Calu3 (cell line): ENCODE measurements at places on chromosomes 2 and 18. TPM values are rescaled to one million over a fixed set of nuclear protein-coding genes. Genes with fewer than 3 reads are reported as not detected.

DNA sequence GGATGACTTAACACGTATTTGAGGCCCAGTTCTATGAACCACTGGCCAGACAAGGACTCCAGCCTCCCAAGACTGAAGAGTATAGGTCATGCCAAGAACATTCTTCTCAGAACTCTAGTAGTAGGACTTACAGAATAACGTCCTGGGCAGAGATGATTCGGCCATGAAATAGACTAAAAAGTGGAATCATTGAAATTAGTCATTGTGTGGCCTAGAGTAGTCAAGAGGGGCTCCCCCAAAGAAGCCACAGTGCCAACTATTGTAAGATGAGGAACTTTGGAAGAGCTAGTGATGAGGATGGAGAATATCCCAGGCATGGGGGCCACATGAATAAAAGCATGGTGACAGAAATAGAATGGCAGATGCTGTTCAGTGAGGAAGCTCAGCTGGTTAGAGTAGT is 101.1 kb downstream of the TRIB2 start:
- no peak for DNase-seq
- H3K36me3 ChIP-seq: no peaks in the 10 kb centered on the region
- no peak overlapping the region for H3K4me3 ChIP-seq
- no peak overlapping the region for H3K27ac ChIP-seq
- no peaks in the 10 kb centered on the region for H3K4me1 ChIP-seq

DNA sequence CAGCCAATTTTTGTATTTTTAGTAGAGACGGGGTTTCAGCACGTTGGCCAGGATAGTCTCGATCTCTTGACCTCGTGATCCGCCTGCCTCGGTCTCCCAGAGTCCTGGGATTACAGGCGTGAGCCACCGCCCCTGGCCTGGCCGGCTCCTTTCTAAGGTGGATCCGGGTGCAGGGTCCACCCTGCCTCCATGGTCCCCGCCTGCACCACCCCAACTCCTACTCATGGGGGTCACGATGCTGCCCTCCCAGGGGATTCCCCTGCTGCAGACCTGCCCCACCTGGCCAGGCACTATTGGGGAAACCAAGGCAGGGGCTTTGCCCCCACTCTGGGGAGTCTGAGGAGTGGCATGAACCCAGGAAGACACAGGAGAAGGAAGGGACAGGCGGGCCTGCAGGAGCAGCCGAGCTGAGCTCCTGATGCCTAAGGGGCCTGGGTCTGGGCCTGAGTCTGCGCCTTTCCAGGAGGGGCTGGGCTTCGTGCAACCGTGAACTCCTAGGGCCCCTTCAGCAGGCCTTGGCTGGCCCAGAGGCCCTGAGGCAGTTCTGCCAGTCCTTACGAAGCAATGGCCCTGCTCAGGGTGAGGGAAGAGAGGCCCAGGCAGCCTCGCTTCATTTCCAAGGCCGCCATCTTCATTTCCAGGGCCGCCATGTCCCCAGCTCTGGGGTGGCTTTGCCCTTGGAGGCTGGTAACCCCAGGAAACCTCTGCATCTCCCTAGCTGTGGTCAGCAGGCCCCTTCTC is 67.2 kb upstream of the SMAD7 start:
- no peak overlapping the region for H3K4me3 ChIP-seq
- peaks cover 14% of the 10 kb centered on the region for H3K4me1 ChIP-seq
- H3K27me3 ChIP-seq: no peaks in the 10 kb centered on the region
- DNase-seq: no peak

- H3K4me3 ChIP-seq: no peak overlapping the region
- no peaks in the 10 kb centered on the region for H3K27me3 ChIP-seq
- H3K4me1 ChIP-seq: peaks cover 5% of the 10 kb centered on the region
Observed at GRCh38 chr2:216702756-216703155, 7.4 kb upstream of the IGFBP5 start.

- H3K4me3 ChIP-seq: no peak overlapping the region
- peaks cover 7% of the 10 kb centered on the region for H3K4me1 ChIP-seq
- DNase-seq: no peak
- H3K27ac ChIP-seq: no peak overlapping the region
Observed at GRCh38 chr2:207855591-207855990, 85.9 kb upstream of the FZD5 start.

GRCh38 chr18:6437937-6438818 is 23.5 kb upstream of the L3MBTL4 start:
- H3K36me3 ChIP-seq: no peaks in the 10 kb centered on the region
- H3K4me1 ChIP-seq: no peaks in the 10 kb centered on the region
- DNase-seq: no peak
- no peak overlapping the region for H3K27ac ChIP-seq
- no peak overlapping the region for H3K4me3 ChIP-seq

DNA sequence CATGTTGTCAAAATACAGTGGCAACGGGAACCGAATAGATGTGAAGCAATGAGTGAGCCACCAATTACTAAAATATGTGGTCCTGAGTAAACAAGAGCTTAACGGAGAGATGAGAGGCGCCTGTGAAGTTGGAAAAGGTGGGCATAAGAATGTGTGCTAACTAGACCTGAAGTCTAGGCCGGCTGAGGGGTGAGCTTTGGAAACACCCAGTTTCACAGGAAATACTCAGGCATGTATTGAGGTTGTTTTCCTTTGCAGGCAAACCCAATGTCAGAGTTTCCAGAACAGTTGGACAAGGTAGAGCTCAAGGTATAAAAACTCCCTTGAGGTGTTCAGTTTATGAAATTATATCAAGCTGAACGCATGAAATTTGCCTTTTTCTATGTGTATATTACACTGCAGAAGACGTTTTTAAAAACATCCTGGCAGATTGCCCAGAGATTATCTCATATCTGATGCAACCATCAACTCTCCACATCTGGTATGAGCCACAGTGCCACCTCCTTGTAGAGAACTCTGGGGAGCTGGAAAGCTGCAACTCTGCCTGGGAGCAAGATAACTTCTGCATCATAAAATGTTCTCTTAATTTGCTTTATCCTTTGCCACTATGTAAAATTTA is 3.9 kb upstream of the WDSUB1 start:
- H3K27ac ChIP-seq: peak overlapping the region; percentile 61
- DNase-seq: peak; percentile 39
- no peak overlapping the region for H3K4me3 ChIP-seq
- no peaks in the 10 kb centered on the region for H3K27me3 ChIP-seq
- H3K4me1 ChIP-seq: peaks cover 23% of the 10 kb centered on the region
- H3K36me3 ChIP-seq: peaks cover 18% of the 10 kb centered on the region

DNA sequence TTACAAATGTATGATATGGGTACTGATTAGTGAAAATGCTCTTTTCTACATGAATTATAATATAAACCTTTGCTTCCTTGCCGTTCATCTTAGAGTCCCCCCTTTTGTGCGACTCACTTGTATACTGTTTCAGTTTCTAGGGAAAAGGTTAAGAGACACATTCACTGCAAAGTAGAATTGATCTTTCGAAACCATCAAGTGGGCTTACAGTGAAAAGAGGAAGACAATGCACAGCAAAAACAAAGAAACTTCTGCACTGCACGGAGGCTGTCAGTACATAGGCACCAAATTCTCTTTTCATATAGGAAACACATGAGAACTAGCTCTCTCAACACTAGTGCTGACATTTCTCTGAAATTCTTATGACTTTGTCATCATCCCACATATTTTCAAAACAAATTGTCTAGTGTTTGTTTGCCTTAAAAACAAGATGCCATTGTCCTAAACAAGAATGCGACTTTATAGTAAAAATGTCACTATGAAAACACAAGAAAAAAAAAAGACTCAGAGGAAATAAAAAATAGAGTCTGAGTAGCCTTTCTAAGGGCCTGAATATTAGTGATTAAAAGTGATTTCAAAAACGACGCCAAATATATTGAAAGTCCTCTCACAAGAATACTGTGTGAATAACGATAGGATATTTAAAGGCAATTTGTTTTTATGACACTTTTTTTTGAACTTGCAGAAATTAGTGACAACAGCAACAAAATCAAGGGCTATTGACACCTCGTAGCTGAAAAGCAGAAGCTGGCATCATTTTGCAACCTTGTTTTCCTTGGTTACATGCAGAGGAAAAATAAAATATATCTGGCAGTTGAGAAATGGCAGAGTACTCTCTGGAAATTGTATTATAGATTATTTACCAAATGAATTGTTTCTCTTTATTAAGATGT is 827.0 kb downstream of the BCL11A start:
- no peaks in the 10 kb centered on the region for H3K36me3 ChIP-seq
- no peak overlapping the region for H3K4me3 ChIP-seq
- H3K27me3 ChIP-seq: no peaks in the 10 kb centered on the region

Gene DSG1
- total RNA-seq: not detected in 2 replicates

GRCh38 chr18:36465970-36466369 is 168.5 kb downstream of the FHOD3 start:
- no peak overlapping the region for H3K27ac ChIP-seq
- H3K4me3 ChIP-seq: no peak overlapping the region
- no peaks in the 10 kb centered on the region for H3K36me3 ChIP-seq
- peaks cover 19% of the 10 kb centered on the region for H3K27me3 ChIP-seq
- no peaks in the 10 kb centered on the region for H3K4me1 ChIP-seq

DNA sequence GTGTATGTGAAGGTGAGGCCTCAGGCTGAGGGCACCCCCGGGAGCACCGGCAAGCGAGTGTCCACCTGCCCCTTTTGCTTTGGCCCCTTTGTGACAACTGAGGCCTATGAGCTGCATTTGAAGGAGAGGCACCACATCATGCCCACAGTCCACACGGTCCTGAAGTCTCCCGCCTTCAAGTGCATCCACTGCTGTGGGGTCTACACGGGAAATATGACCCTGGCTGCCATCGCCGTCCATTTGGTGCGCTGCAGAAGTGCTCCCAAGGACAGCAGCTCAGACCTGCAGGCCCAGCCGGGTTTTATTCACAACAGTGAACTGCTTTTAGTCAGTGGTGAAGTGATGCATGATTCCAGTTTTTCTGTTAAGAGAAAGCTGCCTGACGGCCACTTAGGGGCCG is 28.9 kb downstream of the ADNP2 start:
- peaks cover 3% of the 10 kb centered on the region for H3K36me3 ChIP-seq
- no peak overlapping the region for H3K27ac ChIP-seq
- no peak overlapping the region for H3K4me3 ChIP-seq
- DNase-seq: no peak
- no peaks in the 10 kb centered on the region for H3K4me1 ChIP-seq
- H3K27me3 ChIP-seq: no peaks in the 10 kb centered on the region

DNA sequence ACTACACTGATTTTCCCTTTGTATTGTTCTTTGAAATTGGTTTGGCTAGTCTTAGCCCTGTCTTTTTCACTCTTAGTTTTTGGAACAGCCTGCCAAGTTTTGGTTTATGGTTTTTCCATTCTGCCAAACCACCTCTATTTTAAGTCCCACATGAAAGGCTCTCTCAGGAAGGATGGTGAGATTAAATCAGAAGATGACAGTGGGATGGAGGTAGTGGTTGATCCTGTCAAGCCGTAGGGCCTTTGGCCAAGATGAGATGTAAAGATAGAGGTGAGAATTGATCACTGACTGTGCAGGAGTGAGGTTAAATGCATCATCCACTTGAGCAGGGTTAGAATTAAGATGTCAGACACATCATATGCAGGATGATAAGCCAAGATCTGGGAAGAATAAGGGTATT is 948.5 kb downstream of the SLC4A3 start:
- H3K27me3 ChIP-seq: no peaks in the 10 kb centered on the region
- H3K4me1 ChIP-seq: no peaks in the 10 kb centered on the region
- no peak overlapping the region for H3K27ac ChIP-seq
- H3K4me3 ChIP-seq: no peak overlapping the region
- DNase-seq: no peak
